ENCODE measurements at places on chromosomes 12 and 14.

DNA sequence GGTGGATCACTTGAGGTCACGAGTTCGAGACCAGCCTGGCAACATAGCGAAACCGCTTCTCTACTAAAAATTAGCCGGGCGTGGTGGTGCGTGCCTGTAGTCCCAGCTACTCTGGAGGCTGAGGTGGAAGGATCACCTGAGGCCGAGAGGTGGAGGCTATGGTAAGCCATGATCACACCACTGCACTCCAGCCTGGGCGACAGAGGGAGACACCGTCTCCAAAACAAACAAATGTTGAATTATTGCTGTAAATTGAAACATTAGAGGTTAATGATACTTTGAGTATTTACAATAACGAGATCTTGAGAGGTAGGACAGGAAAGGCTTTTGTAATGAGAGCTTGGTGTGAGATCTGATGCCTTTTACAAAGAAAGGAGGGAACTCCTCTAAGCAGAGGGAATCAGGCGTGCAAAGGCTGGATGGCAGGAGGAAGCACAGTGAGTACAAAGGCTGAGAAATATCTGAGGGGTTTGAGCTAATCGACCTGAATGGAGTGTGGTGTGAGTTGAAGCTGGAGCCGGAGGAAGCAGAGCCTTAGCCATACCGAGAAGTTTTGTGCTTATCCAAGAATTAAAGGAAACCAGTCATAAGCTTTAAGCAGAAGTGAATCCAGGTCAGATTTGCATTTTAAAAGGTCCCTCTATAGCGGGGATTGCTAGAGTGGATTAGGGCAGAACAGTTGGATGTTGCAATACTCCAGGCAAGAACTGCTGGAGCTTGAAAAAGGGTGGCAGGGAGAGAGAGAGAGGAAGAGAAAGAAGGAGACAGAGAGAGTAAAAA is 1.1 kb downstream of the RHNO1 start:
- no peak for DNase-seq

DNA sequence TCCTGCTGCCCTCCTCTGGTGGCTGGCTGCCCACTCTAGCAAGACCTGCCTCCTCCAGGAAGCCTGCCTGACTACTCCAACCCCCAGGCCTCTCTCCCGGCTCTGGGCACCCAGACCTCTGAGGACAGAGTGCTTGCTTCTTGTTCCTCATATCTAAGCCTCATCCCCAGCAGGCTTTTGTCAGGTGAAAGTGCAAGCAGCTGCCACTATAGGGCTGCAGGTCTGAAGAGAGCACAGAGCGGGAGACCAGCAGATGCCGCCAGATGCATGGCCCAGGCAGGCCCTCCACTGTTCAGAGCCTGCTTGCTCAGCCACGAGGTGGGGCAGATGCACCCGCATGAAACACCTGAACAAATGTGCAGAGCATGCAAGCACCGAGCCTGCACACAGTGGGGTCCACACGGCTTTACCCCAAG is 73.0 kb downstream of the SERPINA3 start:
- no peak for DNase-seq

DNA sequence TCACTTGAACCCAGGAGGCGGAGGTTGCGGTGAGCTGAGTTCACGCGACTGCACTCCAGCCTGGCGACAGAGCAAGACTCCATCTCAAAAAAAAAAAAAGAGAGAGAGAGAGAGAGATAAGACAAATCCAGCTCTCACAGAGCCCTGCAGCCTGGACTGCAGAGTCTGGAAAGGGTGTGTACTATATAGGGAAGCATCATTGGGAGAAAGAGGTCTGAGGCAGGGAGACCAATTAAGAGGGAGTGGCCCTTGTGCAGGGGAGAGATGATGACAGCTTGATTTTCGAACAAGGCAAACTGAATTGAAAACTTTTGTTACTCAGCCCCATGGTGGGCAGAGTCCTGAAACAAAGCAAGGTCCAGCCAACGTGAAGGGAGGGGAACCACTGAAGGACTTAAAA is 116.2 kb downstream of the CCDC60 start:
- no peak for DNase-seq

- DNase-seq = no peak
Observed at GRCh38 chr14:56145181-56145769, 27.1 kb downstream of the PELI2 start.

DNA sequence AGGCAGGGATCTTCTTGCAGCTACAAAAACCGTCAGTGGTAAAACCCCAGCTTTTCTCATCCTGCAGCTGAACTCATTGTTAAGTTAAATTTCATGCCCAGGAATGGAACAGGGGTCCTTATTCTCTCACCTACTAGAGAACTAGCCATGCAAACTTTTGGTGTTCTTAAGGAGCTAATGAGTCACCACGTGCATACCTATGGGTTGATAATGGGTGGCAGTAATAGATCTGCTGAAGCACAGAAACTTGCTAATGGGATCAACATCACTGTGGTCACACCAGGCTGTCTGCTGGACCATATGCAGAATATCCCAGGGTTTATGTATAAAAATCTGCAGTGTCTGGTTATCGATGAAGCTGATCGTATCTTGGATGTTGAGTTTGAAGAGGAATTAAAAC is 68.9 kb downstream of the DCAF5 start:
- DNase-seq = no peak

DNA sequence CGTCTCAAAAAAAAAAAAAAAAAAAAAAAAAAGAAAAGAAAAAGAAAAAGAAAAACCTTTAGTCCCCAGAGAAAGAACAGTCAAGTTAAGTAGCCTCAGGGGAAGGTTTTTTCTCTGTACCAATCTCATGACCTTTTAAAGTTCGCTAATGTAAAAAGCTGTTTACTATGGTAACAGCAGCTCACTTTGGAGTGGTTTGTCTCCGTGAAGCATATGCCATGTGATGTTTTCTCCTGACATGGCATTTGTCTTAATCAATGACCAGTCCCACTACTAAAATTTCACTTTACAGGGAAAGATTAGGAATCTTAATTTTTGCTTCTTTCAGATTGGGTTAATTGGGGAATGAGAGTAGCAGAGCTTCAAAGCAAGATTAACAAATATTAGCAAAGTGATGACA is 4.3 kb downstream of the RNF212B start:
- no peak for DNase-seq

DNA sequence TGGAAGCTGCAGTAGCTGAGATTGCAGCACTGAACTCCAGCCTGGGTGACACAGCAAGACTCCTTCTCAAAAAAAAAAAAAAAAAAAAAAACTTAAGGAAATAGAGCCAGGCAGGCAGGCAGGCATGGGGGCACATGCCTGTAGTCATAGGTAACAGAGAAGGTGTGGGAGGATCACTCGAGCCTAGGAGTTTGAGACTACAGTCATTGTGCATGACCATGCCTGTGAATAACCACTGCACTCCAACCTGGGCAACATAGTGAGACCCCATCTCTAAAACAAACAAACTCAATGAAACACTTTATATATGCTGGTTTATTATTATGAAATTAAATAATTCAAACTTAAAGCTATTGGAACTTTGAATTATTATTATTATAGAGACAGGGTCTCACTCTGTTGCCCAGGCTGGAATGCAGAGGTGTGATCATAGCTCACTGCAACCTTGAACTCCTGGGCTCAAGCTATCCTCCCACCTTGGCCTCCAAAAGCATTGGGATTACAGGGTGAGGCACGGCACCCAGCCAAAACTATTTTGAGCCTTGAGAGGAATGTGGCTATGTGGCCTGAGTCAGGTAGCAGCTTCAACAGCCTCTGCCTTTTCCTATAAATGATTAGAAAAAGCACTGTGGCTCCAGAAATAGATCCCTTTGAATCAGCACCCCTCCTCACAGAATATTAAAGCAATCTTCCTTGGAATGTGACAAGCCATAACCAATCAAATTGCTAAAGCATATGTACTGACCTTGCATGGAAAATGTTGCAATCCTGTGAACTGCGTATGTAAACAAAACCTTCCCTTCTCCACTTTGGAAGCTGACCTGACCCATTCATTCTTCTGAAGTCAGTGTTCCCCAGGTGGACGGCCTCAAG is 34.7 kb upstream of the YY1 start:
- DNase-seq = no peak

DNA sequence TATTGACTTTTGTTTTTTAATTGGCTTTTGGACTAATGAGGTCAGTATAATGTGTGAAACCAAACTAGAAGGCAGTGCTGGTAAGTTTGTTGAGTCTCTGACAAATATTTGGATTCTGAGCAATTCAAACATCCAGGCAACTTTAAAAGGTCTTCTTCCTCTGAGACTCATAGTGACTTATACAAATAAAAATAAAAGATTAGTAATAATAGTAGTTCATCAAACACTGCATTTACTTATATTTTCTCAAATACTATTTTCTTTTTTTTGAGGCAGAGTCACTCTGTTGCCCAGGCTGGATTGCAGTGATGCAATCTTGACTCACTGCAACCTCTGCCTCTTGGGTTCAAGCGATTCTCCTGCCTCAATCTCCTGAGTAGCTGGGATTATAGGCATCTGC is 337.9 kb downstream of the DAD1 start:
- no peak for DNase-seq

GRCh38 chr12:118356809-118357256 is 15.9 kb downstream of the TAOK3 start:
- no peak for DNase-seq

DNA sequence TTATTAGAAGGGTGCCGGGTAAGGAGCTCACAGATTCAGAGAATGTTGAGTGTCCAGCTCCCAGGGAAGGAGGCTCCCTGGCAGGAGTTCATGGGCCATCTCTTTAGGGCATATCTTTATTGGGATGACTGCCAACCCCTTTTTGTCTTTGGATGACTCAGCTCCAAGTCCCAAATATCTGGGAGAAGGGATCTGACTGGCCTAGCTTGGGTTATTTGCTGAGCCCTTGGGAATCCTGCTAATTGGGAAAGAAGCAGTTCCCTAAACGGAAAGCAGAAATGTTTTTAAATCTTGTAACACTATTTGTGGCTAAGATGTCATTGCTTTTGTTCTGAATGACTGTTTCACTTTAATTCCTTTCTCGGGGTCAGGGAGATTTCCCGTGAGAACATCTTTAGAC is 12.6 kb downstream of the DDX55 start:
- DNase-seq = no peak

- DNase-seq = no peak
Observed at GRCh38 chr12:48336564-48336963, 14.2 kb downstream of the ZNF641 start.

- no peak for DNase-seq
Observed at GRCh38 chr12:82789674-82790073, 103.0 kb downstream of the TMTC2 start.

GRCh38 chr14:57051633-57052032 is 217.1 kb downstream of the EXOC5 start:
- no peak for DNase-seq

DNA sequence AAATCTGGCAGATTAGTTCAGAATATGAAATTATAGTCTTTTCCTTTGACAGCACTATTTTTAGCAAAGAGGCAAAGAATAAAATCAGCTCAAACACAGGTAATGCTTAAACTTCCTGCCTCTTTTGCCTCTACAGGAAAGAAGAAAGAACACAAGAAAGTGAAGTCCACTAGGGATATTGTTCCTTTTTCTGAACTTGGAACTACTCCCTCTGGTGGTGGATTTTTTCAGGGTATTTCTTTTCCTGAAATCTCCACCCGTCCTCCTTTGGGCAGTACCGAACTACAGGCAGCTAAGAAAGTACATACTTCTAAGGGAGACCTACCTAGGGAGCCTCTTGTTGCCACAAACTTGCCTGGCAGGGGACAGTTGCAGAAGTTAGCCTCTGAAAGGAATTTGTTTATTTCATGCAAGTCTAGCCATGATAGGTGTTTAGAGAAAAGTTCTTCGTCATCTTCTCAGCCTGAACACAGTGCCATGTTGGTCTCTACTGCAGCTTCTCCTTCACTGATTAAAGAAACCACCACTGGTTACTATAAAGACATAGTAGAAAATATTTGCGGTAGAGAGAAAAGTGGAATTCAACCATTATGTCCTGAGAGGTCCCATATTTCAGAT is 17.4 kb downstream of the TMPO start:
- DNase-seq = no peak

DNA sequence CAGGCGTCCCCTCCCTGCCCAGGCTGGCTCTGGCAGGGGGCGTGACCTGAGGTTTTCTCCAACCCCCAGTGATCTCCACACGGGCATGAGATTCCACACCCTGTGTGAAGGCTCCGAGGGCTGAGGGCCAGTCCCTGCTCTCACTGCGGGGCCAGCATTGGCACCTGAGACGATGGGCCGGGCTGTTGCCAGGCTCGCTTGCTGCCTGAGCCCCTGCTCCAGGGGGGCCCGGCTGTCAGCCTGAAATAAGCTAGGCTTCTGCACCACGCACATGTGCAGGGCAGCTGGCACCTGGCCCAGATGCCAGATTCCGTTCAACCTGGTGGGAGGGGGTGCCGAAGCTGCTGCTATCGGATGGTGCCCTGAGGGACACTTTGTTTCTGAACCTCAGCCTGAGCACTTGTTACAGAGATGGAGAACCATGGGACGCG is 196.5 kb upstream of the PRMT8 start:
- DNase-seq = no peak

GRCh38 chr14:69719501-69719951 is 47.4 kb upstream of the SRSF5 start:
- no peak for DNase-seq

DNA sequence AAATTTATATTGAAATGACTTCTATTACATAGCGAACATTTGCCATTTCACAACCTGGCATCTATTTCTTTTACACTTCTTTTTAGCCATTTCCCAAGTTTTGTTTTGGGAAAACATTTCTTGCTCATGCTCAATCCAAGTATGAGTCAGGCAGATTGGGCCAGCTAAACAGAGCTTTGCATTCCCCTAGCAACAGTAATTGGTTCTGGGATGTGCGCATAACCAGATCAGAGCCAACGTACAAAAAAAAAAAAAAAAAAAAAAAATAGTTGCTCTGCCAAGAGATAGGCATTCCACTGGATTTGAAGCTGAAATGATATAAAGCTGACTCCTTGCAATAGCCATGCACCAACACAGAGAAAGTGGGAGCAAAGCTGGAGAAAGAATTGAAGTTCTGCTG is 37.5 kb downstream of the PLCZ1 start:
- no peak for DNase-seq

- no peak for DNase-seq
Observed at GRCh38 chr14:59631237-59631636, 54.6 kb upstream of the CCDC175 start.

- DNase-seq = no peak
Observed at GRCh38 chr14:75311356-75311755, 32.7 kb downstream of the FOS start.

DNA sequence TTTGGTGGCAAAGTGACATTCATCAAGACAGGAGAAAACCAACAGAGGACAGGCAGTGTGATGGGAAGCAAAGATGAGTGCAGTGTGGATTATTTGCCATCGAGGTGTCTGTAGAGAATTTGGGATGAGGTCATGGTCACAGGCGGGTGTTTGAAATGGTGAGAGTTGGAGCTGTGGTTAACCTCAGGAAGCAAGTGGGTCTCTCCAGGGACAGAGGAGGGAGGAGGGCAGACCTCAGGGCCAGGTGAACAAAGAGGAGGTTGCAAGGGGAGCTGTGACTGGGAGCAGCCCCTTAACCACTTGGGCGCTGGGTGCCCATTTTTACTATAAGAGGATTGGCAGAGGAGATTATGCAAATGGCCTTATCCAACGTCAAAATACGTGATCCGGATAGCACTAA is 7.0 kb downstream of the FZD10 start:
- DNase-seq = no peak
